CD4-positive, CD25-positive, alpha-beta regulatory T cell (primary cell): ENCODE measurements at places on chromosomes 11 and 22.

DNA sequence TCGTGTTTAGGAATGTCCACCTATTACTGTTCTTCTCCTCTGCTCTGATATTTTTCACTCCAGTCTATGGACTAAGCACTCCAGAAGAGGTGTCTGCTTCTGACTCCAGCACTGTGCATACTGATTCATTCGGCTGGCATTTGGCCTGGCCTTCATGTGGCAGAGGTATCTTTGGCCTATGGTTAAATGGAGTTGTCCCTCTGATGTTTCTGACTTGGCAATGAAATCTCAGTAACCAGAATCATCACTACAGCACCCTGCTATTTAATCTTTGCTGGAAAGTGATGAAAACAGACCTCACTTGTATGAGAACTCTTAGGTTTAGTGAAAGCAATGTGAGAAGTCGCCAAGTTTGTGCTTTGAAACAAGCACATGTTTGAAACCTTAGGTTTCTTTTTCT, 155.2 kb downstream of the MAML2 start:
- H3K27me3 ChIP-seq = no peaks in the 10 kb centered on the region
- H3K4me3 ChIP-seq = no peak overlapping the region
- no peak for DNase-seq
- peaks cover 21% of the 10 kb centered on the region for H3K4me1 ChIP-seq
- no peak overlapping the region for H3K27ac ChIP-seq

DNA sequence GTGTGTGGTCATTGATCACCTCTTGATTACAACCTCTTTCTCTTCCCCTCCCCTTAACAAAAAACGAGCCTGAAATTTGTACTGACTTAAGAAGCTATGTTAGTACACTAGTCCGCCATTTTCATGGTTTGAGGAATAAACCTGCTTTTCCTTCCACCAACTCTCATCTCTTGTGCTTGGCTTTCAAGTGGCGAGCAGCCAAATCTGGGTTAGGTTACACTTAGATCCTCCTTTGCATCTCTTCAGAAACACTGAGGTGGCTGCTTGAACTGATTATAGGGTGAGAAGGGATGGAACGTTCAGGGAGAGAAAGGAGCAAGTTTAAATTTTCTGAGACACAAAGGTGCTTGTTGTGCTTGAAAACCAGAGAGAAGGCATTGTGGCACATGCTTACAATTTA, 2171.4 kb downstream of the LRRC4C start:
- H3K27me3 ChIP-seq = no peaks in the 10 kb centered on the region
- H3K36me3 ChIP-seq = no peaks in the 10 kb centered on the region
- DNase-seq = no peak
- no peak overlapping the region for H3K27ac ChIP-seq
- H3K4me1 ChIP-seq = no peaks in the 10 kb centered on the region

- no peaks in the 10 kb centered on the region for H3K4me1 ChIP-seq
- no peaks in the 10 kb centered on the region for H3K36me3 ChIP-seq
- H3K4me3 ChIP-seq = no peak within 1 kb of the TSS
- no peak within 1 kb of the TSS for H3K27ac ChIP-seq
- no peaks in the 10 kb centered on the region for H3K27me3 ChIP-seq
- no peak for DNase-seq
Measured at GRCh38 chr11:5880329-5880728, at the start of gene OR52E4. Gene OR52E4 (plus strand): TSS chr11:5880629. CDS start chr11:5884293, 3,664 bp downstream.

GRCh38 chr11:124983674-124984511, 29.9 kb downstream of the CCDC15 start:
- DNase-seq = no peak
- H3K4me1 ChIP-seq = no peaks in the 10 kb centered on the region
- no peak overlapping the region for H3K4me3 ChIP-seq

DNA sequence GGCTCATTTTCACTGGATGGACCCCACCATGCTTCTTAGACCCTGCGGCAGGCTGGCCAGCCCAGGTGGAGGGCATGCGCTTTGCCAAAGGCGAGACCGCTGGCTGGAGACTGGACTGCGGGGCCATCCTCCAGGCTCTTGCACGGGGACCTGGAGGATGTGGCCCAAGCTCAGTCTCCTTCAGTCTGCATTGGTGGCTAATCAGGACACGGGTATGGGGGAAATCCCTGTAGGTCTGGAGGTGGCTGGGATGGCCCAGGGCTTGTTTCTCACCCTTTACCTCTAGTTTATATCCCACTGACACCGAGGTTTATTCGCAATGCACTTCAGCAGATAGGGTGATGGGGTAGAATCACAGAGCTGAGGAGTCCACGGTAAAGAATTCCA, 45.0 kb downstream of the BCR start:
- no peak for DNase-seq
- no peaks in the 10 kb centered on the region for H3K27me3 ChIP-seq
- H3K4me3 ChIP-seq = no peak overlapping the region
- no peaks in the 10 kb centered on the region for H3K36me3 ChIP-seq

- no peak for DNase-seq
- no peaks in the 10 kb centered on the region for H3K27me3 ChIP-seq
- H3K4me1 ChIP-seq = peaks cover 13% of the 10 kb centered on the region
- no peak overlapping the region for H3K27ac ChIP-seq
- no peak overlapping the region for H3K4me3 ChIP-seq
Measured at GRCh38 chr11:60859616-60860250, 4.0 kb upstream of the PTGDR2 start.

DNA sequence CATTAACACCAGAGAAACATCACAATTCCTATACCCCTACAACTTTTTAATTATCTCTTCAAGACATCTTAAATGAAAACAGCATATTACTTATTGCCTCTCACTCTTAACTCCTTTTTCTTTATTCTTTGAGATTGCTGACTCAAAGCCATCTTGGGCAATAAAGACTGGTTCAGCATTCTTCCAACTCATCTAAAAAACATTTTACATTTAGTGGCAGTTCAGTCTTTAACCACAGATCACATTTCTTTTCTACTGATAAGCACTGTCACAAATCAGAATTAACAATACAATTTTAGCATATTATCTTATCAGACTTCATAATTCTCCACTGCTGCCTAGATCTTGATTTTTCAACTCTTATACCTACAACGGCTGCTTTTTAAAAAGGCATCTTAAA, 34.0 kb downstream of the SIK3 start:
- DNase-seq = peak; percentile 23
- no peaks in the 10 kb centered on the region for H3K36me3 ChIP-seq
- H3K27me3 ChIP-seq = no peaks in the 10 kb centered on the region
- H3K27ac ChIP-seq = no peak overlapping the region
